ENCODE measurements at places on chromosomes 11 and 22.

DNA sequence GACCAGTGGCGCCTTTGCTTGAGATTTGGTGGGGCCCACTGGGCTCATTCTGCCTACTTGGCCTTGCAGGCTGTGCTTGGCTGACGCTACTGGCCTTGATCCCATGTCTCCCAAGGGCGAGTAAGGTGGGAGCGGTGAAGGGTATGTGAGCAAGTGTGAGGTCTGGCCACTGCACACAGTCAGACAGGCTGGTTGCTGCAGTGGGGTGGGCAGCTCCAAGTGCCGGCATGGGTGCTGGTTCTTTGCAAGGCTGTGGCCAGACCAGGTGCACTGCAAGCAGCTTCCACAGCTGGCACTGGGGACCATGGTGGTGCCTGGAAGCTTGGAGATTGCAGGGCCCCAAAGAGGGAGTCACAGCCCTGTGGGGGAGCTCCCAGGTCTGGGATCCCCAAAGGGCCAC is 33.4 kb upstream of the OR10G7 start:
- DNase-seq: no peak

- no peak for DNase-seq
Observed at GRCh38 chr11:70368961-70369360, 29.4 kb upstream of the CTTN start.

DNA sequence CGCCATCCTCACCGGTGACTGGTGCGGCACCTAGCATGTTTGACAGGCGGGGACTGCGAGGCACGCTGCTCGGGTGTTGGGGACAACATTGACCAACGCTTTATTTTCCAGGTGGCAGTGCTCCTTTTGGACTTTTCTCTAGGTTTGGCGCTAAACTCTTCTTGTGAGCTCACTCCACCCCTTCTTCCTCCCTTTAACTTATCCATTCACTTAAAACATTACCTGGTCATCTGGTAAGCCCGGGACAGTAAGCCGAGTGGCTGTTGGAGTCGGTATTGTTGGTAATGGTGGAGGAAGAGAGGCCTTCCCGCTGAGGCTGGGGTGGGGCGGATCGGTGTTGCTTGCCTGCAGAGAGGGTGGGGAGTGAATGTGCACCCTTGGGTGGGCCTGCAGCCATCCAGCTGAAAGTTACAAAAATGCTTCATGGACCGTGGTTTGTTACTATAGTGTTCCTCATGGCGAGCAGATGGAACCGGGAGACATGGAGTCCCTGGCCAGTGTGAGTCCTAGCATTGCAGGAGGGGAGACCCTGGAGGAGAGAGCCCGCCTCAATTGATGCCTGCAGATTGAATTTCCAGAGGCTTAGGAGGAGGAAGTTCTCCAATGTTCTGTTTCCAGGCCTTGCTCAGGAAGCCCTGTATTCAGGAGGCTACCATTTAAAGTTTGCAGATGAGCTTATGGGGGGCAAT is 1.1 kb downstream of the NEAT1 start:
- DNase-seq: no peak

GRCh38 chr11:123180166-123180565 is 14.9 kb downstream of the CLMP start:
- DNase-seq: no peak

- no peak for DNase-seq
Observed at GRCh38 chr11:128894685-128895084, 3.5 kb downstream of the KCNJ5 start.

GRCh38 chr11:61828629-61829407 is 718 bp downstream of the FADS2 start:
- no peak for DNase-seq

GRCh38 chr11:38547462-38547861 is 1949.4 kb upstream of the RAG2 start:
- no peak for DNase-seq

GRCh38 chr11:4484310-4484709 is 1.9 kb downstream of the OR52K1 start:
- DNase-seq: no peak

GRCh38 chr22:27391092-27391770 is 410.3 kb downstream of the MN1 start:
- no peak for DNase-seq

DNA sequence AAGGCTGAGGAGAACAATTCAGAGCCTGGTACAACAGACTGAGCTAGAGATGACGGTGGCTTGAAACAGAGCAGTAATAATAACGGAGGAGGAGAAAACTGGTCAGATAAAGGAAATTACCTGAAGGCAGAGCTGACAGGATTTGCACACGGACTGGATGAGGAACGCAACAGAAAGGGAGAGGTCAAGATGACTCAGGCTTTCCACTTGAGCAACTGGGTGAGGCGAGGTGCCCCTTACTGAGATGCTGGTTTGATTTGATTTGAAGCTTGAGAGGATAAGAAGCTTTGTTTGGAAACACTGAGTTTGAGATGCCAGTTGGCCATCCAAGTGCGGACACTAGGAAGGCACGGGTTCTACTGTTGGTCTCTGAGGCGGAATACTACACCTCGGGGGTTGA is 35.4 kb upstream of the NRIP3 start:
- no peak for DNase-seq

DNA sequence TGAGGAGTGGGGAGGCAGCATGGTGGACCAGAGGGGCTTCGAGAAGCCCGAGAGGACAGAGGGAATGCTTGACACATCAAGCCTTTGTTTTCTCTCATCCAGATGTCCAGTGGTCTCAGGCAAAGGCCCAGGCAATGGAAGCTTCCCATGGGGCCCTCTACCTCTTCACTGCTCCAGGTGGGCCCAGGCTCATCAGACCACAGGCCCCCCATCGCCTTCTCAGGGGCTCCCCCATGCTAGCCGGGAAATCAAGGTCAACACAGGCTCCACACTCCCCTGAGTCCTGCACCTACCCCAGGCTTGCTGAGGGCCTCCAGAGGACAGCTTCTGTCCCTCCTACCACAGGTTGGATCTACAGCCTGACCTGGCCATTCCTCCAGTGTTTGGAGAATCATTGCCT is 157.5 kb downstream of the CHST1 start:
- no peak for DNase-seq

DNA sequence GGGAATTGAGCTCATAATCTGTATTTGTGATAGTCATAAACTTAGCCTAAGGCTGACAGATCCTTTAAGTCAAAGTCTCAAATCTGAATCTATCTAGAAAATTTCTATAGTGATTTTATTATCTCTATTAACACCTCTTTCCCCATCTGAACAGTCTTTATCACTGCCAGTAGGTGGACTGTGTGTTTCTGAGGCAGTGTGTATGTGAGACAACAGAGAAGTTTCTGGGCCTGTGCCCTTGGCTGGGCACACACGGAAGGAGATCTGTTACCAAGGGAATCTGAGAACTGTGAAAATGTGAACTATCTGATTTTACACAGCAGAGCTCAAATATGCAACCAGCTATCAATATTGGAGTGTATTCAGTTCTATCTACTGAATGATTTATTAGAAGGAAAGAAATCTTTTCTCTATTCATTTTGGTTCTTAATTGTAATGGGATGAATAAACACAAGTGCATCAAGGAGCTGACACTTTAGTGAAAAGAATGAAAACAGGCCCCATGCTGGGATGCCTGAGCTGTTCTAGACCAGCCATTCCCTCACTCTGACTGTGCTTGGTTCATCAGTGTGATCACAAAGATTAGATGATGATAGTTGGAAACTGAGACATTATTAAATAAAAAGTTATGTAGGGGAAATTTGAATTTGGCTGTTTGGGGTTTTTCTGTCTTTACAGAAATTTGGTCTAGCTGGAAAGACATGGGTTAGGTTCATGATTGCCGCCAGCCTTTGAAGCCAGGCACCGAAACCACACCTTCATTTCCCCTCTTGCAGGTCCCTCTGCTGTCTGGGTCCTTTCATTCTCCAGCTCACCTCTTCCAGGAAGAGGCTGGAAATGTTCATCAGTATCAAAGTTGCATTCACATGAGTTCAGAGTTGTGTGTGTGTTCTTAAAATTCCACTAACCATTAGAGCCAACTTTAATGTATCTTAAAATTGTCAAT is 68.1 kb downstream of the LIF start:
- no peak for DNase-seq

GRCh38 chr11:110093407-110094297 is 460 bp downstream of the ZC3H12C start:
- no peak for DNase-seq

- DNase-seq: no peak
Observed at GRCh38 chr22:38172832-38173640, 8.6 kb downstream of the PLA2G6 start.

GRCh38 chr11:46889689-46890475 is 28.5 kb downstream of the LRP4 start:
- DNase-seq: peak; percentile 31

- DNase-seq: peak; percentile 20
Observed at GRCh38 chr11:115716601-115717529, 212.7 kb upstream of the CADM1 start.

GRCh38 chr22:28139961-28140360 is 220.9 kb upstream of the PITPNB start:
- peak; percentile 83 for DNase-seq

GRCh38 chr11:61800331-61801281 is 7.9 kb downstream of the FEN1 start:
- DNase-seq: no peak

GRCh38 chr11:68724293-68724692 is 27.0 kb downstream of the TESMIN start:
- no peak for DNase-seq

DNA sequence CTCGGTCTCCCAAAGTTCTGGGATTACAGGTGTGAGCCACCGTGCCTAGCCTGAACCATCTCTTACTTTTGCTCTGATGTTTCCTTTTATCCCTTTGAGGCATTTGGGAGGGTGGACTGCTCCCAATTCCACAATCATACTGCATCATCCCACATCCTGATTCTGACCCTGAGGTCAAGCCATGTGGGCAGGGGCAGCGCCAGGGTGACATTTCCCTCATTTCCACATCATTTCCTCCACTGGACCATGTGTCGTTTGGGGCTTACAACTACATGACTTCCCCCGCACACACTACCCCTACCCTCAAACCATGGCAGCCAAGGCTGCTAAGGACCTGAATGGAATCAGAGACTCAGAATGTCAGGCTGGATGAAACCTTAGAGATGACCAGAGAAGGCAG is 26.4 kb upstream of the ZBTB16 start:
- no peak for DNase-seq

GRCh38 chr11:75592715-75593114 is 30.7 kb downstream of the SERPINH1 start:
- no peak for DNase-seq

GRCh38 chr22:49211176-49211575 is 616.5 kb downstream of the BRD1 start:
- no peak for DNase-seq

DNA sequence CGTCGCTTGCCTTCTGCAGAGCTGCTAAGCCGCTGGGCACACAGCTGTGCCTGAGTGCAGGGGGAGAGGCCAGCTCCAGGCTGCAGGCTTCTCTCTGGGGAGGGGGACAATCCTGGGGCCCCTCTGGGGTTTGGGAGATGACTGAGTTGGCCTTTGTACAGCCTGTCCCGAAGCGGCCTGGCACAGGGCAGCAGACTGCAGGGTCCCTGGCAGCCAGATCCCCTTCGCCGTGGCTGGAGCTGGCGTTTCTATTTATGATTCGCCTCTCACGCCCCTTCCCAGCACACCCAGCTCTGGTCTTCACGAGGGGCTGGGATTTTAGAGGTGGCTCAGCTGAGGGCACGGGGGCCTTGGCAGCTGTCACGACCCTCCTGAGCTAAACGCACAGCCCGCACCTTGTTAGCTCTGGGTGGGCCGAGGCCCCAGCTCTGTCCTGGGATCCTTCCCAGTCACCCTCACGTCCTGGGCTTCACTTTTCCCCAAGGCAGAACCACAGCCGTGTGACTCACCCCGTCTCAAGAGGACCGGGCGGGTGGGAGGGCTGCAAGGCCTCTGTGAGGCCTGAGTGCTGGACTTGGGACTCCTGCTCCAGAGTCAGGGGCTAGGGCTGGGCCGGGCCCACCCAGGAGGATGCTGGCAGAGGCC is 18.4 kb downstream of the OSBPL5 start:
- DNase-seq: no peak

GRCh38 chr22:29956680-29957079 is 73.7 kb downstream of the MTMR3 start:
- DNase-seq: no peak

DNA sequence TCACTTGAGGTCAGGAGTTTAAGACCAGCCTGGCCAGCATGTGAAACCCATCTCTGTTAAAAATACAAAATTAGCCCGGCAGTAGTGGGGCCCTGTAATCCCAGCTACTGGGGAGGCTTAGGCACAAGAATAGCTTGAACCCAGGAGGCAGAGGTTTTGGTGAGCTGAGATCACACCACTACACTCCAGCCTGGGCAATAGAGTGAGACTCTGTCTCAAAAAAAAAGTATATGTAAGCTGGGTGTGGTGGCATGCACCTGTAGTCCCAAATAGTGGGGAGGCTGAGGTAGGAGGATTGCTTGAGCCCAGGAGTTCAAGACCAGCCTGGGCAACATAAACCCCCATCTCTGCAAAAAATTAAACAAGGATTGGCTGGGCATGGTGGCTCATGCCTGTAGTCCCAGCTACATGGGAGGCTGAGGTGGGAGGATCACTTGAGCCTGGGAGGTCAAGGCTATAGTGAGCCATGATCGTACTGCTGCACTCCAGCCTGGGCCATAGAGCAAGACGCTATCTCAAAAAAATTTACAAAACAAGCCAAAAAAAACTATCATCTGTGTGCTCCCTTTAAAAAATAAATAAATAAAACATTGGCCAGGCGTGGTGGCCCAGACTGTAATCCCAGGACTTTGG is 10.8 kb downstream of the CRKL start:
- DNase-seq: no peak

DNA sequence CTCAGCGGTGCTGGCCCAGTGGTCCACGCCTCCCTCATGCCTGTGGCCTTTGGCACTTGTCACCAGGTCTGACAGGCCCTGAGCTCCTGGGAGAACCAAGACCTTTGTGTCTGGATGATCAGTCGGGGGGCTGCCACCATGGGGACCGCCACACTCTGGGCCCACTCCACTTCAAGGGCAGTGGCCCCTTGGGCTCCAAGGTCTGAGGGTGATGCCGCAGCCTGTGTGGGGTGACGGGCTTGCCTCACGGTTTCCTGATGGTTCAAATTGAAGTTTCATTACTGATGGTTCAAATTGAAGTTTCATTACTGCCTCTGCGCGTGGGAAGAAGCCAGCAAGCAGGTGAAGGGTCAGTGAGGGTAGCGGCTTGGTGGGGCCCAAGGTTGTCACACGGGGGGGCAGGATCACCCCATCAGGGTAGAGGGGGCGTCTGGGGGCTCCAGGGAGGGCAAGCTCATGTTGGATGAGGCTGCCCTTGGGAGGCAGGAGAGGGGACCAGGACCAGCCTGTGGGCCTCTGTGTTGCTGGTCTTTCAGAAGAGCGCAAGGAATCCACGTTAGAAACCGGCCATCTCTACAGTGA is 27.5 kb downstream of the TRMU start:
- no peak for DNase-seq

Data from fibroblast of skin of left biceps (primary cell).